Smooth muscle cell of trachea (primary cell): ENCODE measurements at places on chromosomes 12 and 14. TPM values are rescaled to one million over a fixed set of nuclear protein-coding genes. Genes with fewer than 3 reads are reported as not detected.

Gene TPPP2
- total RNA-seq: under 0.01 TPM in 1 of 2 replicates, not detected in the other

Gene COX8C
- not detected in 2 replicates for total RNA-seq

Gene TMEM30B
- 6.3 and 6.4 TPM in 2 replicates for total RNA-seq

Gene CLMN
- total RNA-seq: 0.44 and 1.5 TPM in 2 replicates

Gene SLCO1B1
- total RNA-seq: not detected in 2 replicates

Gene NPAS3
- total RNA-seq: under 0.01 and 0.17 TPM in 2 replicates

Gene DEPDC4
- total RNA-seq: 2.6 and 3.9 TPM in 2 replicates

Gene DHH
- under 0.01 and 0.17 TPM in 2 replicates for total RNA-seq

Gene KRT6B
- not detected in 2 replicates for total RNA-seq

Gene MYF6
- not detected in 2 replicates for total RNA-seq

Gene CAPZA3
- not detected in 2 replicates for total RNA-seq

Gene ADAM21
- total RNA-seq: 0.99 and 1.5 TPM in 2 replicates

Gene DAO
- not detected in 2 replicates for total RNA-seq
